ENCODE measurements at places on chromosomes 11 and 22.

DNA sequence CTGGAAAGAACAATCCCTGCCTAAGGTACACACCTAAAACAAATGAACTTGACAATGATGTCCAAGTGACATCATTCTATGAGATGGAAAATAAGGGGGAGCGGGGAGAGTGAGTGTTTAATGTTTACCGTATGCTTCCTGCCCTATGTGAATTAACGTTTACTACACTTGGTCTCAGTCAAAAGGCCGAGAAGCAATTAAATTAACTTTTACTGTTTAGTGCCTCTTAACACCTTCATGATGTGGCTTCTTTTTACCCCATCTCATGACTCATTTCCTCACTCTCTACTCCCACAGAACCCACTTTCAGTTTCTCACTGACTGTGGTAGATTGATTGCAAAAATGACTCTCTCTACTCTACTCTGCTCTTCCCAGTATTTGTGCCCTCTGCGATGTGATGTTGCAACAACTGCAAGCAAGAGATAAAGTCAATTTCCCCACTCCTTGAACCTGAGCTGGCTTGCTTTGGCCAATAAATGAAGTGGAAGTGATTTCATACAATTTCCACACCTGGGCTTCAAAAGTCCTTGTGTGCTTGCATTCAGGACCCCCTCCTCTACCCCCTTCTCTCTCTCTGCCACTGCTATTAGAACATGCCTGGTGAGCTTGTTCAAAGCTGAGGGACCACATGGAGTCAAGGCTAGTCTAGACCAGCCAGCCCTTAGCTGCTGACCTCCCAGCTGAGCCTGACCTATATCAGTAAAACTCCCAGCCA lies 11.6 kb upstream of the ALKBH3 start:
- DNase-seq: no peak

- DNase-seq: peak; percentile 9
These were observed 346 bp downstream of the FJX1 start for GRCh38 chr11:35618497-35619115.

GRCh38 chr22:47673557-47673956 lies 911.1 kb downstream of the TBC1D22A start:
- DNase-seq: no peak

GRCh38 chr11:112247201-112247600 lies 13.5 kb downstream of the PLET1 start:
- no peak for DNase-seq

GRCh38 chr11:110782616-110783015 lies 70.4 kb upstream of the ARHGAP20 start:
- no peak for DNase-seq

DNA sequence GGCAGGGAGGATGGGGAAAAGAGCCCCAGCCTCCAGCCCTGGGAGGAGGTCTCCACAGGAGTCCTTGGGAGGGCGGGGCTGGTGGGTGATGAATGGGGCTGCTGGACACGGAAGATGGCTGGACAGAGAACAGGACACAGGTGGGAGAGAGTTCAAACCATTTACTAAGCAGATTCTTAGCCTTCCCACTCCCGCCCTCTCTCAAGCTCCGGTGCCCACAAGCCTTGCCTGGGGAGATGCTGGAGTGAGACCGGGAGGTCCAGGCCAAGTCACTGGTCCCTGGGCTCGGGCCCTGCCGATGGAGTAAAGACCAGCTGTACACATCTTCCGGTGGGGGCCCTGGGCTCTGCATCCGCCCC lies 1.4 kb downstream of the CLDN5 start:
- no peak for DNase-seq

GRCh38 chr11:45739866-45740265 lies 65.1 kb upstream of the SLC35C1 start:
- no peak for DNase-seq

DNA sequence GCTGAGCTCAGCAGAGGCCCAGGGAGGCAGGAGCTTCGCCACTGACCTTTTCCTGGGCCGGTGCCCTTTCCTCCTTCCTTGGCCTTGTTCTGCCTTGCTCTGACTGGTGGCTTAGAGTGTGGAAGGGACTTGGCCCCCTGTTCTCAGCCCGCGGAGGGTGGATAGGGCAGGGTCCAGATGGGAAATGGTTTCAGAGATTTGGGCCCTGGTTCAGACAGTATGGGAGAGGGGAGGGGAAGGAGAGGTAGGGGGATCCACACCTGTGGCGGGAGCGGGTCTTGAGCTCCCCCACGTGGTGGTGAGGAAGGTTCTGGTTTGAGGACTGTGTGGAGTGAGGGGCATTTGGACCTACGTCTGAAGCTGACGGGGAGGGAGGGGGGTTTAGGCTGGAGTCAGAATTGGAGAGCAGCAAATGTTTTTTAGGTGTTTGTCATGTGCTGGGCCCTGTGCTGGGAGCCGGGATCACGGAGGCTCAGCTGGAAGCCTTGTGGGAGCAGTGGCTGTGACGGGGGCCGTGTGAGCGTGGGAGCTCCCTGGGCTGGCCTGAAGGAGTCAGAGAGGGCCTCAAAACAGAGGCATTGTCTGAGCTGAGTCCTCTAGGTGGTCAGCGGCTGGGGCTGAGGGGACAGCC lies 27.2 kb downstream of the SHANK3 start:
- DNase-seq: no peak

GRCh38 chr11:85536438-85536837 lies 90.7 kb downstream of the DLG2 start:
- no peak for DNase-seq

GRCh38 chr11:114827736-114828135 lies 149.4 kb downstream of the NXPE2 start:
- DNase-seq: no peak

DNA sequence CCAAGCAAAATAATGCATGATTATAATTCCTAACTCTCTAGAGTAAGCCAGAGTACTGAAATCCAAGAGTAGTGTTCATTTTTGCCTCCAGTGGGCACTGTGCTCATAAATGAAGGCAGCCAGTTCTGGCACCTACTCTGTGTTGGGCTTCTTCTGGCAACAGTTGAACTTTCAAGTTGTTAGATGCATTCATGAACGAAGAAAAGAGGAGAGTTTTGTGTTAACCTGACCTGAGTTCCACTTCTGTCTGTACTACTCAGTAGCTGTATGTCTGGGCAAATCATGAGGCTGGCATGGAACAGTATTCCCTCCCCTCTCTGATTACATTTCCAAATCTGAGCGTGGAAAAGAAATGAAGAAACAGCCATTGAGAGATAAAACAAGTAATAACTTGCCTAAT lies 20.3 kb upstream of the TENM4 start:
- no peak for DNase-seq

DNA sequence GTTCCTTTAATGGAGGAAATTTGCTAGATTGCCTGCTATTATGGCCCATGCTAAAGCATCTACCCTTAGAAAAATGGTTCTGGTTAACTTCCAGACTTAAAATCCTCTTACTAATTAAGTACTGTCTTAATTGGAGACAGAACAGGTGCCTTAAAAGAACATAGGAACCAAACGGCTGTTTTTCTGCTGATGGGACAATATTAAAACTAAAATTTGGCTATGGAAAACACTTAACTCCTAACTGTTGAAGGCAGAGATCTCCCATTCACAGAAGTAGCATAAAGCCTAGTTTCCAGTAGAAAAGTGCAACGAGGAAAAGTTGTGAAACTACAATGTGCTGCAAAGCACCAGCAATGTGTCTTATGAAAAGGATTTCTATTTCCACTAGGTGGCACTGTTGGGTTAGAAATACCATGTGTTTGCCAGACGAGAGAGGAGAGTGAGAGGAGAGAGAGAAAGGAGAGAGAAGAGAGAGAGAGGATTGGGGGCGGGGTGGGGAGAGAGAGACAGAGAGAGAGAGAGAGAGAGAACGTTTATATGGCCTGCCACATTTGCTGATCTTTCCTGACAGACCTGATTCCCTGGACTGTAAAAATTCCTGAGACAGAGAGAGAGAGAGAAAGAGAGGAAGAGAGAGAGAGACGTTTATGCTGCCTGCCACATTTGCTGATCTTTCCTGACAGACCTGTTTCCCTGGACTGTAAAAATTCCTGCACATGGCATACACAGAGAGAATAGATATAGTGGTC lies 51.5 kb downstream of the FAM181B start:
- no peak for DNase-seq

GRCh38 chr11:67167719-67168118 lies 48.7 kb downstream of the KDM2A start:
- DNase-seq: no peak

DNA sequence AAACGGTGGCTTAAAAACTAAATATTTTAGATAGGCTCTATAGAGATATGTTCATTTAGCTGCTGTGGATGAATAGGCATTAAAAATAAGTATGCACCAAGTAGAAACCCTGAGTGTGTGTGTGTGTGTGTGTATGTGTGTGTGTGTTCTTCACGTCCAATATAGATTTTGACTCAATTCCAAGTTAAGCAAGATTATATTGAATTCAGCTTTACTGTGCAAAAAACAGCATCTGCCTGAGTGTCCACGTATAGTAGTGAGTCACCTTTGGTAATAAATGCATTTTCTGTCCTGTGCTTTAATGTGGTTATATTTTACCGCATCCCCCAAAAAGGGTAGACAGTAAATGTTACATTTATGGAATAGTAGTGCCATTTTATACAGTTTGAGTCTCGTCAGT lies 71.2 kb downstream of the PDHX start:
- DNase-seq: no peak

GRCh38 chr22:44862981-44863860 lies 110.8 kb downstream of the ARHGAP8 start:
- DNase-seq: no peak

GRCh38 chr11:64990222-64990923 lies 6.4 kb downstream of the BATF2 start:
- no peak for DNase-seq

- DNase-seq: no peak
These were observed 30.0 kb downstream of the PARVG start for GRCh38 chr22:44210722-44211121.

GRCh38 chr11:119684361-119685110 lies 44.5 kb downstream of the NECTIN1 start:
- no peak for DNase-seq

DNA sequence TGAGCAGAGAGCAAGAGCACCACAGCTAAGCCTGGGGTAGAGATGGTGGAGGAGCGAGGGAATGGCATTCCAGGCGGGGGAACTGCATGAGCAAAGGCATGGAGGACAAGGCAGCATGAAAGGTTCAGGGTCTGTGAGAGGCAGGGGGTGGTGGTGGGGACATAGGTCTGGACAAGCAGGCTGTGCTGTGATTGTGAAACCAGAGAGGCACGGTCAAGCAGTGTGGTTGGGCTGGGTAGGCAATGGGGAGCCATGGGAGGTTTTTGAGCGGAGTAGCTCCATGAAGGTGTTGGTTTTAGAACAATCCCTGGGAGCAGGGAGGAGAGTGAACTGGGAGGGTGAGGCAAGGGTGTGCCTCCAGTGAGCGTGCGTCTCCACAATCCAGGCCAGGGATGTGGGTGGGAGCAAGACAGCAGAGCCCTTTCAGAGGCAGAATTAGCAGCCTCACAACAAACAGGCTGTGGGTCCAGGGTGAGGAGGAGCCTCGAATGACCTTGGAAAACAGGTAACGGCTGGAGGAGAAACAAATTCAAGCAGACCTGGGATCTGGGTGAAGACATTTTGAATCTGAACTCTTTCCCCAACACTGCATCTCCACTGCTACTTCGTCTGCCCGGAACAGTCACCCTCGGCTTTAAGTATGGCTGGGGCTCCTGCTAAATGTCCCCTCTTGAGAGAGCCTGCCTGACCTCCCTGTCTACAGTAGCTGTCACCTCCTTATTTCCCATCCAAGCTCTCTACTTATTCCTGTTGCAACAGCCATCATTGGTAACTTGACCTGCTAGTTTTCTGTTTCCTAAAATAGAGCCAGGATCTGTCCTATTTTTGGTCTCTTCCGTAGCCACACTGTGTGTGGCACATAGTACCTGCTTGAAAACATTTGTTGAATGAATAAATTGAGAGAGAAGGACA lies 27.0 kb upstream of the TSPAN18 start:
- no peak for DNase-seq

GRCh38 chr11:94089341-94089740 lies 39.3 kb upstream of the PANX1 start:
- no peak for DNase-seq

DNA sequence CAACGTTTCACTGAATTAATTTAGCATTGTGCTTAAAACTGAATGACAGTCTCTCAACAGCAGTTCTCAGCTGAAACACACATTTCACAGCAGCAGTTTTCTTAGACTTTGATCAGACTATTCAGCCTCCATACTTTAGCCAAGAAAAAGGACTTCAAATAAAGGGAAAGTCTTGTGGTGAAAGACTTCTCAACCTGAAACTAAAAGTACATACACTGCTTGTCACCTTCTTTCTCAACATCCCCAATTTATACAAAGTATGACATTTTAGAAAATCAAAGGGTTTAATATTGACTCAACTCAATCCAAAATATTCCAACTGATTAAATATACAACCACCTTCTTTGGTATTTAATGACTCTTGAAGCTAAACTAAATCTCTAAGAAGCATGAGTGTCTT lies 419.0 kb downstream of the LRRC4C start:
- no peak for DNase-seq

- no peak for DNase-seq
These were observed 12.3 kb upstream of the APOA5 start for GRCh38 chr11:116804001-116804400.

- DNase-seq: no peak
These were observed 16.0 kb downstream of the PIM3 start for GRCh38 chr22:49976439-49977175.

DNA sequence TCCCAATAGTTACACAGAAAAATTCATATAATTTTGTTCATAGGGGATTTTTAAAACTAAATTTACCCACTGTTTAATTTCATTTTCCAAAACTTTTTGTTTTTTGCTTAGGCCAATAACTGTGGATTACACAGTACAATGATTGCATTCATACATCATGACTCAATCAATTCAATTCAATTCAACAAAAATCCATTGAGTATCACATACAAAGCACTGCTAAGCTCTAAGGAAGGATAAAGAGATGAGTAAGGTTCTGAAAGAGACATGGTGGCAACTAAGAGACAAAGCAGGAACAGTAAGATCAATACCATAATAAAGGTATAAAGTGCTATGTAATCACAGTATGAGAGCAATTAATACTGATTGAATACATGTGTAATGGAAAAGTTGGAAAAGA lies 9.4 kb upstream of the LAYN start:
- DNase-seq: no peak

DNA sequence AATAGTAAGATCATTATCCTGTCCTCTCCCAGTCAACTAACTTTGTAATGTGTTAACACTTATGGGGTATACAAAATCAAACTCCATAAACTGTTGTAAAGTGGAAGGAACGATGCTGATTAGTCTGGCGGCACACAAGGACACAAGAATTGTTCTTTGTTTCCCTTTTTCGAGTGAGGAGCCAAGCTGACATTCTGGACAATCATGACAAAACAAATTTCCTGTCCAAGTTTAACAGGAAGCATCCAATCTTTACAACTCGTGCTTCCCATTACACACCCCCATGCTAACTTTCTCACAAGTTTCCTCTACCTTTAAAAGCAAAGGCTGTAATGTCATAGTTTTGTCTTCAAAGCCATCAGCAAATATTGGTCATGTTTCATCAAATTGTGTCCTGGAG lies 20.4 kb upstream of the LDLRAD3 start:
- DNase-seq: no peak

GRCh38 chr22:50452649-50453048 lies 22.2 kb downstream of the SBF1 start:
- DNase-seq: no peak
